ENCODE measurements at places on chromosomes 13 and 19.

GRCh38 chr19:2288818-2289713 is 7.1 kb upstream of the PEAK3 start:
- DNase-seq: no peak

DNA sequence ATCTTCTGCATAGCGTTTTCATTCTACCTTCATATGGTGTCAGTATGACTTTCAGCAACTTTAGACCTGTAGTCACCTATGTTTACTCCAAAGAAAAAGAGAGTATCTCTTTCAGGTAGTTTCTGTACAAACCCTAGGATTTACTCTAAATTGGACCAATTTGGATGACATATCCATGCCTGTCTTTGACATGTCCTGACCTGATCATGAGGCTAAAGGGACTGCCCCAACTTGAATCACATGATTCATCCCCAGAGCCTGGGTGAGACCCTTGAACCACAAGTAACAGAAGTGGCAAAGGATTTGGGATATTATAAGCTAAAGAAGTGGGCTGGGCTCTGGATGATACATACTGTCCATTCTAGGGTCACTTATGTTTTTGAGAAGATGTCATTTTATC is 124.5 kb upstream of the CSNK1A1L start:
- DNase-seq: no peak

DNA sequence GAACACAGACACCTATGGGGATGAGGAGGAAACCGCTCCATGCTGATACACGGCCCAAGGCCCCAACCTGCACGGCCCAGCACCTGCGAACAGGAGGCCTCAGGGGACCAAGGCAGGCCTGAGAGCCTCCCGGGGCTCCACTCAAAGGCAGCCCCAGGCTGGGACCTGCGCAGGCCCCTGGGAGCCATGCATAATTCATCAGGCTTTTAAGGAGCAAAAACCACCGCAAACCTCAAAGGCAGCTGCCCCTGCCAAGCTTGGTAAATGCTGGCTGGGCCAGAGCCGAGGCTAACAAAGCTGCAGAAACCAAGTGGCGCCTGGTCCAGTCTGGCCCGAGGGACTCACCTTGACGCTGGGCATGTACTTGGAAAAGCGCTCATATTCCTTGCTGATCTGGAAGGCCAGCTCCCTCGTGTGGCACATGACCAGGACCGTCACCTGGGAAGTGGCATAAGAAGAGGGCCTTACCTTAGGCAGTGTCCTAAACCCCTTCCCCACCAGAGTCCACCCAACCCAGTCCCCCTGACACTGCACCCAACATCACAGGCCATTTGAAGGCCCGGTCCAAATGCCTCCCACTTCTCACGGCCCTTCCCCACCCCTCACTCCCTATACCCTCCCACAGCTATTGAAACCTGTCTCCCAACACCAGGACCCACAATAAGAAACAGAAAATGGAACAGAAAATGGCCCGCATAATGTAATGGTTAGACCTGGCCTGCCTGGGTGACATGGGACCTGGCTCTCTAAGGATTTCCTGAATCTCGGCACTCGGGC is 7.8 kb downstream of the DDX39A start:
- no peak for DNase-seq

DNA sequence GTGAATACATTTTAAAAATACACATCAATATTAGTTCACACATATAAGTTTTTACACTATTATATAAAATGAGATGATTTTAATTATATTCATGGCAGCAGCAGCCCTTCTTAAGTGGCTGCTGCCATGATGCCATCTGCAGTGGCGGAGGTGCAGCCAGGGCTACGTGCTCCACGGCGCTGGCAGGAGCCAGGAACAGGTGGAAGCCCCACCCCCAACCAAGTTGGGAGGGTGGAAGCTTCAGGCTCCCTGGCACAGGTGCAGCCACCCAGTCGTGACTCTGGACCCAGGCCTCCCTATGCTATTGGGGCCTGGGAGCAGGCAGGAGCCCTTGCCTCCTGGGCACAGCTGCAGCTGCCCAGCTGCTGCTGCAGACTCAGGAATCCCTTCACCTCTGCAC is 646.9 kb upstream of the PCDH9 start:
- no peak for DNase-seq

DNA sequence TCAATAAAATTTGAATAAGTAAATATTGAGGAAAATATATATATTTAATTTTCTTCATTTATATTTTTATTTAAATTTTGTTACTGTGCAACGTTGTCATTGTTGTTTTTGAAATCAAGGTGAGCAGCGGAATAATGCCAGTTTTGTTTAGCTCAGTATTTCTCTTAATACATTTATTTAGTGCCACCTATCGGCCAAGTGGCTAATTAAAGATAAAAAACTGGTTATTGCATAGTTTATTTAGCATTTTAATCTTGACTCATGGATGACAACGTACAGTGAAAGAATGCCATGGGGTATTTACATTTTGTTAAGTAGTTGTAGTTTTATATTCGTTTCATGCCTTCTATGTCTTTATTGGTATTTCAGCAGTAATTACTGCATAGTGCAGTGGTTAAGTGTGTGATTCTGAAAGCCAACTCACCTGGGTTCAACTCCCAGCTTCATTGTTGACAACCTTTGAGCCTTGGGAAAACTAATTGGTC is 265.9 kb downstream of the MYO16 start:
- peak; percentile 42 for DNase-seq

- DNase-seq: no peak
These were observed 3.4 kb downstream of the SF3A2 start for GRCh38 chr19:2239771-2240770.

GRCh38 chr13:39389013-39389412 is 214.0 kb downstream of the LHFPL6 start:
- no peak for DNase-seq

- no peak for DNase-seq
These were observed 4.2 kb upstream of the PKN1 start for GRCh38 chr19:14428882-14429416.

GRCh38 chr13:29756506-29756905 is 93.9 kb downstream of the UBL3 start:
- DNase-seq: no peak

GRCh38 chr13:77896977-77897376 is 21.7 kb downstream of the EDNRB start:
- no peak for DNase-seq

DNA sequence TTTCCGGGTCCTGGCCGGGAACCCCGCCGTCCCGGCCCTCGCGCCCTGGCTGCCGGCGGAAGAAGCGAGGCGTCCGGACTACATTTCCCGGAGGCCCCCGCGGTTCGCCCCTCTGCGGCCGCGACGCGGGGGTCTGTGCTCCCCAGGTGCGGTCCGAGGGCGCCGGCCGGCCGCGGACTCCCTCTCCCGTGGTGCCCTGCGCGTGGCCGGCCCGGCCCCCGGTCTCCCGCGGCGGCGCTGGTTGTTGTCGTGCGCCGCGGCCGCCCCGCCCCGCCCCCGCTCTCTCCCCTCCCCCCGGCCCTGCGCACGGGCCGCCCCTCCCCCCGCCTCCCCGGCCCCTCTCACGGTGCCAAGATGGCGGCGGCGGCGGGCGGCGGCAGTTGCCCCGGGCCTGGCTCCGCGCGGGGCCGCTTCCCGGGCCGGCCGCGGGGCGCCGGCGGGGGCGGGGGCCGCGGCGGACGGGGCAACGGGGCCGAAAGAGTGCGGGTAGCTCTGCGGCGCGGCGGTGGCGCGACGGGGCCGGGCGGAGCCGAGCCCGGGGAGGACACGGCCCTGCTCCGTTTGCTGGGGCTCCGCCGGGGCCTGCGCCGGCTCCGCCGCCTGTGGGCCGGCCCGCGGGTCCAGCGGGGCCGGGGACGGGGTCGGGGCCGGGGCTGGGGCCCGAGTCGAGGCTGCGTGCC is at the start of gene KMT2B:
KMT2B (plus strand) TSS at position 339 of the 680 bp plus-strand sequence; CDS start at position 355, 16 bp downstream.
- peak; percentile 99 for DNase-seq

- no peak for DNase-seq
These were observed 10.0 kb upstream of the IZUMO2 start for GRCh38 chr19:50173127-50173526.

- DNase-seq: no peak
These were observed 5.8 kb upstream of the REXO1 start for GRCh38 chr19:1854039-1854541.

- no peak for DNase-seq
These were observed 116.6 kb upstream of the SPACA7 start for GRCh38 chr13:112259511-112259910.

GRCh38 chr13:80399340-80400163 is 58.6 kb upstream of the SPRY2 start:
- peak; percentile 10 for DNase-seq
